ENCODE measurements at places on chromosomes 4 and X. TPM values are rescaled to one million over a fixed set of nuclear protein-coding genes. Genes with fewer than 3 reads are reported as not detected.

Gene HSFX1
- polyA plus RNA-seq, result 3.2 TPM

Gene NKX3-2
- polyA plus RNA-seq, result 0.21 TPM

DNA sequence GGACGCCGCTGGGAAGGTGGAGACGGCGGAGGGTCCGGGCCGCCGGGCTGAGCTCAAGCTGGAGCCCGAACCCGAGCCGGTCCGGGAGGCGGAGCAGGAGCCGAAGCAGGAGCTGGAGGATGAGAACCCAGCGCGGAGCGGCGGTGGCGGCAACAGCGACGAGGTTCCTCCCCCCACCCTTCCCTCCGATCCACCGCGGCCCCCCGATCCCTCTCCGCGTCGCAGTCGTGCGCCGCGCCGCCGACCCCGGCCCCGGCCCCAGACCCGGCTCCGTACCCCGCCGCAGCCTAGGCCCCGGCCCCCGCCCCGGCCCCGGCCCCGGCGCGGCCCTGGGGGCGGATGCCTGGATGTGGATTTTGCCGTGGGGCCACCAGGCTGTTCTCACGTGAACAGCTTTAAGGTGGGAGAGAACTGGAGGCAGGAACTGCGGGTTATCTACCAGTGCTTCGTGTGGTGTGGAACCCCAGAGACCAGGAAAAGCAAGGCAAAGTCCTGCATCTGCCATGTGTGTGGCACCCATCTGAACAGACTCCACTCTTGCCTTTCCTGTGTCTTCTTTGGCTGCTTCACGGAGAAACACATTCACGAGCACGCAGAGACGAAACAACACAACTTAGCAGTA is 483 bp downstream of the USP27X start:
- H3K27ac ChIP-seq, result peak overlapping the region; percentile 86
- peaks cover 4% of the 10 kb centered on the region for H3K4me1 ChIP-seq
- H3K4me3 ChIP-seq, result peak overlapping the region; percentile 65
- no peaks in the 10 kb centered on the region for H3K36me3 ChIP-seq
- no peaks in the 10 kb centered on the region for H3K27me3 ChIP-seq

DNA sequence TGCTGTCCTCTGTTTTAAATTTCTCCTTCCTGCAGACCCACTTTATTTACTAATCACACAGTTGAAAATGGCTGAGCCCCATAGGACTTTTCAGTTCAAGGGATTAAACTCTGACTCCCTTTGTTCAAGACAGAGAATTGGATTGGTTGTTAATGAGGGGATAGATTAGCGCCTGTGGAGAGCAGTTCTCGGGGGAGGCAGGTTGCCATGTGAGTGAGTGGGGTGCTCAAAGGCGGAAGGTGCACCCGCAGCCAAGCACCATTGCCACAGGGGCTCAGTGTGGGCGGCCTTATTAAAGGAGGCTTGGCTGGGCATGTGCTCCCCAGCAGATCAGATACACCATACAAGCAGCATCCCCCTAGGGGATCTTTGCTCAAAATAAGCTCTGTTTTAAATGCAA is 7.9 kb upstream of the CBR4 start:
- H3K27ac ChIP-seq, result no peak overlapping the region
- H3K27me3 ChIP-seq, result no peaks in the 10 kb centered on the region
- H3K36me3 ChIP-seq, result no peaks in the 10 kb centered on the region
- no peak for DNase-seq
- peaks cover 2% of the 10 kb centered on the region for H3K4me1 ChIP-seq

DNA sequence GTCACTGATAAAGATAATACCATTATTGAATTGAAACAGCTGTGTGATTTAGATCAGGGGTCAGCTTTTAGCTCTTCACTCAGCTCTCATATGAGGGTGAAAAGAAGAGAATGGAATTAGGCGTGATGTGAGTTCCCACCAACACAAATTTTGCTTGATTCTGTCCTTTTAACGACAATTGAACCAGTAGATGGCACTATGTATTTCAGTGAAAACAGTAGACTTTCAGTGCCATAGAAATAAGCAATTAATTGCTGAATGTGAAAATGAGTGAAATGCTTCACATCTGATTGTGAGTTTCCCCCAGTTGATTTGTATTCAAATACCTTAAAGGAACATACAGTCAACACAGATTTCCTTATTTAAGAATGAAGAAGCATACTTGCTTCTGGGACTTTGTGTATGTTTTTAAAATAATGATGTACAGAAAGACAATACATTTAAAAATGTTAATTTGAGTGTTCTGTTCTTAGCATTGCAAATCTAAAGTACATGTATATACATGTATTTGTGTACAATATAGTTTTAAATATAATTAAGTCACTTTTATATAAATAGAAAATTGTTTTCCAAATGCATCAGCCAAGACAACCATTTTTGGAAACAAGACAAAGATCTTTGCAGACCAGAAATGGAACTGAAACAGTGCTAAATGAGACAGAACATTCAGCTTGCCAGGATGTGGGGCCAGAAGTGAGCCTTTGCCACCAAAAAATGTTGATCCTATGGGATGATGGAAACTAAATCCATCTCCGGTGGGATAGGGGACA is 178.8 kb downstream of the SNCA start:
- H3K27me3 ChIP-seq, result no peaks in the 10 kb centered on the region
- H3K4me3 ChIP-seq, result no peak overlapping the region
- DNase-seq, result no peak
- no peaks in the 10 kb centered on the region for H3K36me3 ChIP-seq
- no peaks in the 10 kb centered on the region for H3K4me1 ChIP-seq
- H3K27ac ChIP-seq, result no peak overlapping the region

DNA sequence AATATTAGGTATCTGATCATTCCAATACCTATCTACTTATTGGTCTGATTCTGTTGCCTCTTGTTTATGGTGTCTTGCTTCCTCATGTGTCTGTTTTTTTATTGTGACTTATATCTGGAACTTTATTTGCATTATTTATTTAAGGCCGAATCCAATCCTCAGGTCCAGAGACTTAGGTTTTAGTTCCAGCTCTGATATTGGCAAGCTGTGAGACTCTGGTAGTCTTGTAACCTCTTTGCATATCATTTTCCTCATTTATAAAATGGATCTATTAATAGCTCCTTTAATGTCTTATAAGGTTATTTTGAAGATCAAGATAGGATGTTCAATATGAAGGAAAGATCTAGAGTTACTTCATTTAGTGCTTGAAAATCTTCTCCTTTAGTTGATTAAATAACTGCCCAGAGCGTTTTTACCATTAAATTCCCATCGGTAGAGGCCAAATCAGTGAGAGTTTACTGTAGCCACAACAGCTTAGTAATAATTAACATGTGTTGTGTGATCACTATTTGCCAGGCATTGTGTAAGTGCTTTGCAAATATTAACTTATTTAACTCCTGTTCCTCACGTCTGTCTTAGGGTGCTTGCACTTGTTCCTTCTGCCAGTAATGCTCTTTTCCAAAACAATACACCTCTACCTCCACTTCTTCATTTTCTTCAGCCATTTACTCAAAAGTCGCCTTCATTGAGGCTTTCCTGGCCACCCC is 82.2 kb downstream of the CC2D2A start:
- H3K27me3 ChIP-seq, result no peaks in the 10 kb centered on the region
- no peaks in the 10 kb centered on the region for H3K36me3 ChIP-seq
- H3K27ac ChIP-seq, result no peak overlapping the region
- DNase-seq, result no peak

Gene MAGEC2
- not detected for polyA plus RNA-seq

GRCh38 chr4:186954509-186954908 is 230.9 kb upstream of the FAT1 start:
- no peak overlapping the region for H3K4me3 ChIP-seq
- no peak for DNase-seq
- no peak overlapping the region for H3K27ac ChIP-seq
- H3K27me3 ChIP-seq, result no peaks in the 10 kb centered on the region
- no peaks in the 10 kb centered on the region for H3K4me1 ChIP-seq

- H3K27me3 ChIP-seq, result no peaks in the 10 kb centered on the region
- H3K36me3 ChIP-seq, result no peaks in the 10 kb centered on the region
- no peak for DNase-seq
- H3K27ac ChIP-seq, result no peak overlapping the region
- H3K4me1 ChIP-seq, result no peaks in the 10 kb centered on the region
These were observed 436.9 kb downstream of the NLGN4X start for GRCh38 chrX:5791721-5792120.

Gene CDS1
- 2.7 TPM for polyA plus RNA-seq

Data from ovary (tissue), 10 donors.